Right renal pelvis (tissue), 4 donors: ENCODE measurements at places on chromosomes 1 and 21. TPM values are rescaled to one million over a fixed set of nuclear protein-coding genes. Genes with fewer than 3 reads are reported as not detected.

The PDPN gene
- 15.3 TPM for polyA plus RNA-seq

The ARF1 gene
- polyA plus RNA-seq: 381 TPM

The ZNF683 gene
- not detected for polyA plus RNA-seq

The RIPK4 gene
- polyA plus RNA-seq: 16.5 TPM

The FRRS1 gene
- 9.0 TPM for polyA plus RNA-seq

The SYCP1 gene
- polyA plus RNA-seq: 0.30 TPM

The NEXN gene
- polyA plus RNA-seq: 13.0 TPM

The PIGR gene
- polyA plus RNA-seq: 1.5 TPM

The WNT4 gene
- 6.7 TPM for polyA plus RNA-seq

The EPHB2 gene
- 15.9 TPM for polyA plus RNA-seq

The TDRD10 gene
- 1.3 TPM for polyA plus RNA-seq

DNA sequence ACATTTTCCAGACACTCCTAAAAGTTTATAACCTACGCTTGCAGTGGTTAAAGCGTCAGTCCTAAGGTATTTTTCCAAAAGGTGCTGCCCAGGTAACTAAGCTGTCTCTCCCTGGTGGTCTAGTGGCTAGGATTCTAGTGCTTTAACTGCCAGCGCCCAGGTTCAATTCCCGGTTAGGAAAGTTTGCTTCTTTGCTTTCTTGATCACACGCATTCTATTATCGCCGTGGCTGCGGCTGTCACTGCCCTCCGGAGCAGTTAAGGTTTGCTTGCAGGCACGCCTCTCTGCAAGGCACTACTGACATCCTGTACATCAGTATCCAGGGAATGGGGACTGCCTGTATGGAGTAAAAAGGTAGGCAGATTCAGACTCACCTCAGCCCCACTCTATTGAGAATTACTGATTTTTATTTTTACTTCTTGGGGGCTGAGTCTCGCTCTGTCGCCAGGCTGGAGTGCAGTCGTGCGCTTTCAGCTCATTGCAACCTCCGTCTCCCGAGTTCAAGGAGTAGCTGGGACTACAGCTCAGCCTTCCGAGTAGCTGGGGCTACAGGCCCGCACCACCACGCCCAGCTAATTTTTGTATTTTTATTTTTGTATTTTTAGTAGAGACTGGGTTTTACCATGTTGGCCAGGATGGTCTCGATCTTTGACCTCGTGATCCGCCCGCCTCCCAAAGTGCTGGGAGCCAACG is 53.2 kb upstream of the CFAP126 start:
- no peak for DNase-seq

GRCh38 chr1:48645883-48646282 is 130.8 kb downstream of the BEND5 start:
- no peak for DNase-seq

DNA sequence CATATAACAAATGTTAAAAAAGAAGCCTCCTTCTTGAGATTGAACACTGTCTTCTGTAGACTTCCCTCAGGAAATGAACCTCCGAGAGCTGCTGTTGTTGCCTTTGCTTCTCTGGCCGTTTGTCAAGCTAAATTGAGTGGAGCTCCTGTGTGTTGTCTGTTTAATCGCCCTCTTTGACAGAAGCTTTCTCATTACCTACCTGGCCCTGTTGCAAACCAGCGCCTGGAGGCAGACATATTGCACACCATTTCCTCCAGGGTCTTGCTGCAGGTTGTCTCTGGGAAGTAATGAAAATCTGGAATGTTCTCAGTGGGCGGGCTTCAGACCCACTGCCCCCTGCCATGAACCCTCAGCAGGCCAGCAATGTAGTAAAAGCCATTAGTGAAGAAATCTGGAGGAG is 83.3 kb downstream of the GABPA start:
- DNase-seq: no peak

- peak; percentile 16 for DNase-seq
Measured at GRCh38 chr1:72462186-72462905, 180.0 kb upstream of the NEGR1 start.

- DNase-seq: no peak
Measured at GRCh38 chr1:111963985-111964738, 25.3 kb downstream of the KCND3 start.

GRCh38 chr1:202200112-202200548 is 6.5 kb downstream of the LGR6 start:
- no peak for DNase-seq

- DNase-seq: peak; percentile 81
Measured at GRCh38 chr1:43707190-43708001, at the start of gene ST3GAL3. Gene ST3GAL3, plus strand, starts transcription at chr1:43707536. Its CDS starts 28,727 bp downstream, at chr1:43736263.

DNA sequence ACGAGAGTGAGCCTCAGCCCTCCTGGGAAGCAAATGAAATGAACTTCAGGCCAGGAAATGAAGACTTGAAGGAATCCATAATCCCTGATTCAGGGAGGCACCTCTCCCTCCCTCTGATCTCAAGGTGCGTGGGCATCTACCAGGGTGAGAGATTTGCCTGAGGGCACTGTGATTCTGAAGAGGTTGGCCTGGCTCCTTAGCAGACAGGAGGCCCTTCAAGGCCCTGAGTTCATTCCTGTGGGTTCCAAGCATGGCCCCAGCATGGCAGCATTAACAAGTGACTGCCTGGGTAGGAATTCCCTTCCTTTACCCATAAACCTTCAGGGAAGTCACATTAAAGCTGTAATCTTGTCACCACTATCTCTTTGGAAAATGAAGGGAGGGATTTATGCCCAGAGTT is 29.8 kb upstream of the IFNGR2 start:
- no peak for DNase-seq

GRCh38 chr1:25648681-25649440 is 32.3 kb downstream of the MAN1C1 start:
- no peak for DNase-seq

- peak; percentile 95 for DNase-seq
Measured at GRCh38 chr1:151254217-151255213, at the start of gene PSMD4. Gene PSMD4, plus strand, starts transcription at chr1:151254734. Its CDS starts 49 bp downstream, at chr1:151254783.

DNA sequence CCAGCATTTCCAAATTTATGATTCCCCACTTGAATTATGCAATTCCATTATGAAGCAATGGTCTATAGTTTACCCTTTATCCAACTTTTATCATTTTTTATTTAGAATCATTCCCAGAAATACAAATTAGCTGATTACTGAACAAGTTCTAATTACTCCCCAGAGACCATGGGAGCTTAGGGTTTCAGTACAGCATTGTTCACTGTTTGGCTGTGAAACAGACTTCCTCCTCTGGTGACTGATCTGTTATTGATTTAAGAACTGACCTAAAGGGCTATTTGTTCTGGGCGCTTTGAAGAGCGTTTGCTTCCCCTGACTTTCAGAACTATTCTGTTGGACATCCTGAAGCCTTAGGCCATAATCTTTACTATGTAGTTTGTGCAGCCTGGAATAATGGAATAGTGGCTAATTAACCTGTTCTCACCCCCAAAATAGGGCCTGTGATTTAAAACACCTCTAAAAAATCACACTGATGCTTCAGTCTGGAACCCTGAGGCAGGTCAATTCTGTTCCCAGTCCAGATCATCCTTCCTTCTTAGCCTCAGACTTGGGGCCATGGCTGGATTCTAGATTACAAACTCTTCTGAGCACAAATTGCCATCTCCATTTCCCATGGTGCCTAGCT is 58.7 kb downstream of the ALG14 start:
- no peak for DNase-seq

DNA sequence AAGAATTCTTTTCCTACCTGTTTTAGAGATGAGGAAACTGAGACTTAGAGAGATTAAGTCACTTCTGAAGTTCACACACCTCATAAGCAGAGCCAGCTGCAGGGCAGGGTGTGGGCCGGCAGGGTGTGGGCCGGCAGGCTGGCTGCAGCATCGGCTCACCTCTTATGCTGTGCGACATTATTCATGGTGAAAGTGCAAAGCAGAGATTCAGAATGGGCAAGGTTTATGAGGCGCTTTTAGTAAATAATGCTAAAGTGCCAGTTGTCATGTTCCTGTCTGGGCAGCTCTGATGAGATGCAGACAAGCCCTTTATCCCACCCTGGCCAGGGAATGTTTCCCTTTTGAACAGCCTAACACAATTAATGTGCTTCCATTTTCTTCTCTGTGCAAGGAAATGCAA is 14.6 kb downstream of the MAB21L3 start:
- no peak for DNase-seq

DNA sequence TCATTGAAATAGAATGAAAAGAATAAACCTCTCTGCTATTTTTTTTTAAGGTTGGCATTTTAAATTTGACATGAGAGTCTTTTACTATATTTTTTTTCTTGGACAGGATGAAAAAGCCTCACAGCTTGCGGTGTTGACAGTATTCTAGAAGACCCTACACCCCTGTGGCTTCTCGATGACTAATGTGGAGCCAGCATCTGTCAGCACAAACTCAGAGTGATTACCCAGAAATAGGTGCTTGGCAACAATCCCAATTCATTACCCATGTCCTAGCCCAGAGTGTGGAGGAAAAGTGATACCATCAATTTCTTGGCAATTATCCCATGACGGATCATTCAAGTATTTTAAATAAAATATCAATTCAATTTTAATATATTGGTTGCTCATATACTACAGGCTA is 186.8 kb upstream of the MAP1LC3C start:
- no peak for DNase-seq

DNA sequence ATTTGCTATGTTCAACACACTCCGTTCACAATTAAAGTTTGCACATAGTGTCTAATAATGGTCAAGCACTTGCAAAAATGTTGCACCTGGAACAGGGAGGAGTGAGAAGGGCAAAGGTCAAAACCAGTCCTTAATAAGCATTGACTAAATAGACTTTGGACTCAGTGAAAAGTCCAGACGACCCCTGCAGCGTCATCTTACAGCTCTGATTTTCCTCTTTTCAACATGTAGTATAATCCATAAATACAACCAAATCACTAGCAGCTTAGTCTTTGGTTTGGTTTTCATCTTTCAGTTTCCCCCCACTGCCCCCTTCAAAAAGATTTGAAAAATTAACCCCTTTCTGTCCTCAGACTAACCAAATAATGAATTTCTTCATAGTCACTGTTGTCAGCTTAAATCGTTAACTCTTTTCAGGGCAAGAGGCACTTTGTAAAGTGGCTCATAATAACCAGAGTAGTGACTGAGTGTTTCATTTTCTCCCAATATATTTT is 290.3 kb downstream of the PTPRC start:
- DNase-seq: no peak

DNA sequence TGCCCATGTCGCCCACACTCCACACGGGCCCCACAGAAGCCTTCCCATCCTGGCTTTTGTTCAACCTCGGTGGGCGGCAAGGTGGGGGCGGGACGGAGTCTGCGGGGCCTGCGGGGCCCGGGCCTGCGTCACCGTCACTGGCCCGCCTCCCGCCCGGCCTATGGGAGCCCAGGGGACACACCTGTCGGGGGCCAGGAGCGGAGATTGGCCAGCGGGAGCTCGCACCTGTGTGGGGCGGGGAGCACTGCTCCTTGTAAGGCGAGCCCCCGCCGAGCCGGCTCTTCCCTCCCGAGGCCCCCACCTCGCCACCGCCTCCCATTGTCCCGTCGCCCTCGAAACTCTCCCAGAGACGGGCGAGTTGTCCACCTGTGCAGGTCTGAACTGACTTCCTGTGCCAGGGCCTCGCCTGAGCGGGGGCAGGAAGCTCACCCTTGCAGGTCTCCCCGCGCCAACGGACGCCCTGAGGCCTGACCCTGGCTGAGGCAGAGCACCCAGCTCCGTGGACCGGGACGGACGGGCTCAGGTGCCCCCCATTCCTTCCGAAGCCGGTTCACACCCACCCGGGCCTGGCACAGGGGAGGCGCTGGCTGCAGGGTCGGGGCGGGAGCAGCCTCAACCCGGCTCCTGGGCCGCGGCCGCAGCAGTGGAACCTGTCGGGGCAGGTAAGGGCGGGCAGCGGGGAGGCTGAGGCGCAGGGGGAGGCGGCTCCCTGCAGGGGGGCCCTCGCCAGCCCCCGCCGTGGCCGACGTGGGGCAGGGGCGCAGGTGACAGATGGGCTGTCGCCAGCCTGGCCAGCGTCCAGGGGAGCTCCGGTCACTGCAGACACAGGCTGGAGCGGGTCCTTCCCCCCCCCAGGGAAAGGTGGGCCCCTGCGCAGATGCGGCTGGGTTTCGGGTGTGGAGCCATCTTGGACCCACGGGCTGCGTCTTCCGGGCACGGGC is 10.8 kb upstream of the TTLL10 start:
- no peak for DNase-seq

DNA sequence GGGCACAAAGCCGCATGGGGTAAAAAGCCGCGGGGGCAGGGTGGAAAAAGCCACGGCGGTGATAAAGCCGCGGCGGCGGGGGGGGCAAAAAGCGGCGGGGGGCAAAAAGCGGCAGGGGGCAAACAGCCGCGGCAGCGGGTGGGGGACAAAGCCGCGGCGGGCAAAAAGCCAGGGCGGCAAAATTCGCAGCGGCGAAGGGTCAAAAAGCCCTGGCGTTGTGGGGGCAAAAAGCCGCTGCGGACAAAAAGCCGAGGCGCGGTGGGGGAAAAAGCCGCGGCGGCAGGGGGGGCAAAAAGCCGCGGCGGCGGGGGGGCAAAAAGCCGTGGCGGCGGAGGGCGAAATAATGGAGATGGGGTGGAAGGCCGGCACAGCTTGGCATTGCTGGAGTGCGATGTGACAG is 3902.9 kb downstream of the SRGAP2C start:
- DNase-seq: no peak

DNA sequence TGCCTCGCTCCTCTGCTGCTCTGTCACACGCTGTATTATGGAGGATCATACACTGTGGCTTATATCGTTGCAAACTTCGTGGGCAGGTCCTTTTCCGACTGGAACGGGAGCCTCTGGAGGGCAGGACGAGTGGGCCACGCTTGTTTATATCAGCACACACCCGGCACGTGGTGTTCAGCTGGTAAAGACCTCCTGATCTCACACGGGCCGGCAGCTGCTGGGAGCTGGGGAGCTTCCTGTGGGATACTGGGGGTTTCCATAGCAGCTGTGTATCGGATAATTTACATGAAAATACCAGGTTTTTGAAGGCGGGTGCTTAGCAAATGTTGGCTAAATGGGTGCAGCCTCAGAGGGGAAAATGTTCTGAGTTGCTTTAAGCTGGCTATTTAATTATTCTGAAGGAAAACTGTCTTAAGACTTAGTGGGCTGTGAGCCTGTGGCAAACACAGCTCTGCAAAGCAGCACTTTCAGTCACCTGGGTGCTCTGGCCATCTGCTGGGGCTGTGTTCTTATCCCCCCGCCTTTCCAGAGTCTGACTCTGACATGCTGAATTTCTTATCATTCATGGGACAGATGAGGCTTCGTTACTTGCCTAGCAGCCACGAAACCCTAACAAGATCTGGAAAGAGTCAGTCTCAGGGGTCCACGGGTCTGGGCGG is 103.6 kb upstream of the GCLM start:
- DNase-seq: no peak

DNA sequence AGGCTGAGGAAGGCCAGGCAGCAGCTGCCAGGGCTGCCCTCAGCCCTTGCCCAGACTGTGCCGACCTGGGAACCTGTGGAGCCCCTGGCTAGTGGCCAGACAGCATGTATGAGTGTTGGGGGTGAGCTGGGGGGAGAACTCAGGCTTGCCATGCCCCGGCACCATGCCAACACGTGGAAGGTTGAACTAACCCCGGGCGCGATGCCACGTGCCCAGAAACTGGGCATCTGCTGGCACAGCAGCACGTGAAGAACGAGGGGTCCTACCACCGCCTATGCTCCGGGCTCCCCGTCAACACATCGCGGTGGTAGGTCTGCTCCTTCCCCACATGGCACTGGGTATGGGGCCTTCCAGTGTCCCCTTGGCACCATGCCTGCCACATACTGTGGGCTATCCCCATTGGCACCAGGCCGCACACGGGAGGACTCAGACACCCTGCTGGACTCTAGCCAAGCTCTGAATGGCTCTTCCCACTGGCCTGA is 68.7 kb downstream of the CASZ1 start:
- DNase-seq: no peak

- DNase-seq: peak; percentile 82
Measured at GRCh38 chr1:29793101-29793546, 556.8 kb downstream of the PTPRU start.

- DNase-seq: no peak
Measured at GRCh38 chr1:112904071-112904830, 51.7 kb downstream of the SLC16A1 start.
